Femur (tissue), 1 donor: ENCODE measurements at places on chromosomes 7 and 10.

GRCh38 chr10:117169480-117169879 is 27.8 kb upstream of the KCNK18 start:
- no peak for DNase-seq

- peak; percentile 22 for DNase-seq
These were observed at the start of gene GRM3 for GRCh38 chr7:86643561-86644281. GRM3 (plus strand) TSS chr7:86643909; CDS start chr7:86765146, 121,237 bp downstream.

DNA sequence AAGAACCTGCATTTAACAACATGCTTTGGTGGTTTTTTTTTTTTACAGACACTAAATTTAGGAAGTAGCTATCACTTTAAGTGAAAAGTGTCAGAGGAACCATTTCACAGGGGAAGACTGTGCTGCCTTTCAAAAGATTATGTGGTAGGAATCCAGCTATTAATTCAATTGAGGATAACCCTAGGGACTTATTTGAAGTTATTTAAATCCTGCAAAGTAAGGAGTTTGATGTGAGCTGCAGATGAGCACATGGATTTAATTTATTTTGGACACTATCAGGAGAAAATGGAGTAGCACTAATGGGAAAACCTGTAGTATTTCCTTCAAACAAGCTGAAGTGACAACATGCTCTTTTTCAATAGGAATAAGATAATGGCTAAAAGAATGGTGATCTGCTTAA is 419.8 kb downstream of the ANKRD7 start:
- no peak for DNase-seq

DNA sequence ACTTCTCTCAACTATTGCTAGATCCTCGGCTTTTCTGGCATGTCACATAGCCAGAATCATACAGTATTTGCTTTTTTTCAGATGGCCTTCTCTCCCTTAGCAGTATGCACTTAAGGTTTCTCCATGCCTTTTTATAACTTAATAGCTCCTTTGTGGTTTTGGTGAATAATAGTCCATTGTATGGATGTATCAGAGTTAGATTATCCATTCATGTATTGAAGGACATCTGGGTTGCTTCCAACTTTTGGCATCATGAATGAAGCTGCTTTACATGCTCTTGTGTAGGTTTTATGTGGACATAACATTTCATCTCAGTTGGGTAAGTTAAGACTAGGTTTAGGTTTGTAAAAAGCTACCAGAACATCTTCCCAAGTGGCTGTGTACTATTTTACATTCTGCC is 4.6 kb downstream of the ATP5F1C start:
- DNase-seq, result no peak

GRCh38 chr10:124792998-124793352 is 1.3 kb upstream of the EEF1AKMT2 start:
- no peak for DNase-seq

GRCh38 chr7:135509589-135509838 is 388 bp downstream of the CNOT4 start:
- no peak for DNase-seq

GRCh38 chr10:103915796-103916195 is 2.2 kb downstream of the STN1 start:
- DNase-seq, result peak; percentile 45

DNA sequence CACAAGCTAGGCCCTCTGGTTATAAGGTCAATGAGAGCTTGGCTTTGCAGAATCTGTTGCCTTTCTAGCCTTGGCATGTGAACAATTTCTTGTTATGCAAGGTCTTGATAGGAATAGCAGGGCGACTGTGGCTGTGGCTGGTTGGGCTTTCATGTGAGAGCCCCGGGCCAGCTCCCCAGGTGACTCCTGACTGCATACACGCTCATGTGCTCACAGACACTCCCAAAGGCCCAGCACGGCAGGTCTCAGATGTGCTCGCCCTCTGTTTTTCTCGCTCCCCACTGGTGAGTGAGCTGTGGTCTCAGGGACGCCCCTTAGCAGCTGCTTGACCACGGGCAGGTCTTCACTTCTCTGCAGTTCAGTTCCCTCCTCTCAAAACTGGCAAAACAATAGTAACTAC is 37.1 kb upstream of the ZNF32 start:
- no peak for DNase-seq

- DNase-seq, result no peak
These were observed 137.4 kb upstream of the CDC14C start for GRCh38 chr7:48786951-48787350.

GRCh38 chr7:111077001-111077400 is 13.9 kb upstream of the LRRN3 start:
- DNase-seq, result no peak
